NCI-H345 (cell line): ENCODE measurements at places on chromosomes 16 and 17.

DNA sequence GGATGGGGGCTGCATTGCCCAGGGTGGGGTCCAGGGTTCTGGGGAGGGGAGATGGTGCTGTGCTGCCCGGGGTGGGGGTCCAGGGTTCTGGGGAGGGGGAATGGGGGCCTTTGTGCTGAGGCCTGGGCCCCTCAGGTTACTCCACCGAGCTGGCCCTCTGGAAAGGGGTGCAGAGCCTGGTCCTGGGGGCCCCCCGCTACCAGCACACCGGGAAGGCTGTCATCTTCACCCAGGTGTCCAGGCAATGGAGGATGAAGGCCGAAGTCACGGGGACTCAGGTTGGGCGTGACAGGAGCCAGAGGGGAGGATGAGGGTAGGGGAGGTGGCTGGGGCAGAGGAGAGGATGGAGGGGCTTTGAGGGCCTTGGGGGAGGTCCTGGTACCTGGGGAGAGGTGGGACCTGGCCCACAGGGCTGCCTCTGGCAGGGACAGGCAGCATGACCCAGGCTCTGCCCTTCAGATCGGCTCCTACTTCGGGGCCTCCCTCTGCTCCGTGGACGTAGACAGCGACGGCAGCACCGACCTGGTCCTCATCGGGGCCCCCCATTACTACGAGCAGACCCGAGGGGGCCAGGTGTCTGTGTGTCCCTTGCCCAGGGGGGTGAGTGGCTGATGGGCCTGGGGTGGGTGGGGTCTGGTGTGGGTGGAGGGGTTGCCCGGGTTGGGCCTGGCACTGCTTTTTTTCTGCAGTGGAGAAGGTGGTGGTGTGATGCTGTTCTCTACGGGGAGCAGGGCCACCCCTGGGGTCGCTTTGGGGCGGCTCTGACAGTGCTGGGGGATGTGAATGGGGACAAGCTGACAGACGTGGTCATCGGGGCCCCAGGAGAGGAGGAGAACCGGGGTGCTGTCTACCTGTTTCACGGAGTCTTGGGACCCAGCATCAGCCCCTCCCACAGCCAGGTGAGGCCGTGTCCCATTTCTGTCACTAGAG is 7.8 kb downstream of the ITGAX start:
- no peak for DNase-seq

DNA sequence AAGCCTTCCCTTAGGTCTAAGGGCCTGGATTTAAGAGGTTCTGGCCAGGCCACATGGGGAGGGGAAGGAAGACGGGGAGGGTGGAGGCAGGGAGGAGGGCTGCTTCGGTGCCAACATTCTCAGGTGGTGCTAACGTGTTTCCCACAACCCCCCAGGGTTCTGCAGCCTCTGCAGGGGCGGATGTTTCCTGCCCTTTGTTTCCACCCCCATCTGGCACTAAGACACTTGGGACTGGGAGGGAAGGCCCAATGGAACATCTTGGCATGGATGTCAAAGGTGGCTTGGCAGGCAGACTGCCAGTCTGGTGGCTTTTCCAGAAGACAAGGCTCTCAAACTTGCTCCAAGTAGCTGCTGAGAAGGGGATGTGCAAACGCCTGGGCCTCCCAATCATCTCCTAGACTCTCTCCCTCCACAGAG is 12.7 kb downstream of the HIC1 start:
- DNase-seq = no peak

DNA sequence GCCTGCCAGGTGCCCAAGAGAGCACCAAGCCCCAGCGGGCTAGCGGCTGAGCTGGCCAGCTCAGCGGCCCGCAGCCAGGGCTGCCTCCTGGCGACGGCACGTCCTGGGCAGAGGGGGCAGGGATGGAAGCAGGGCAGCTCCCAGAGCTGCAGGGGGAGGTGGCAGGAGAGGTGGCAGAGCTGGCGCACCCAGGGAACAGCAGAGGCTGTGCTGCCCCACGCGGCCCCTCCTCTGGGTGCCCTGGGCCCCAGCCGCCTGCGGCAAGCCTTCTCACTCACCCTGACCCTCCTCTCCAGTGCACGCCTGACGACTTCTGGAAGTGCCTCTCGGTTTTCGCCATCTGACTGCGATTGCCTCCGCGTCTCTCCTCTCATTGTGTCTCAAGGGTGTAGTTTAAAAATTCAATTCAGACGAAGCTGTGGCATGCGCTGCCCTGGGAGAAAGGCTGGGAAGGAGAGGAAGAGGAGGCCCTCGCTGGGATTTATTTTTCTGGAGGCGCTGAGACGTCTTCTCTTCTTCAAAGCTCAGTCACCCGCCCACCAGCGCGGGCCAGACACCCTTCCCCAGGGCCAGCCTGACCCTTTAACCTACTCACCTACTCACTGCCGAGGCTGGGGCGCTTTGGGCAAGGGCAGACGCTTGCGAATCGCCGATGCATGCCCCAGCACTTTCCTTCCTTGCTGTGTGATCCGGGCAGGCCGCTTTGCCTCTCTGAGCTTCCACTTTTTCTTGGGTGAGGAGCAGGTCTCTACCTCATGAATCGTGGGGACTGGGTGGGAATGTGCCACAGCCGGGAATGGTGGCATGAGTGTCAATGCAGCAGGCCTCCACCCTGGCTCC is 24.9 kb downstream of the GSE1 start:
- DNase-seq = no peak

- no peak for DNase-seq
Observed at GRCh38 chr16:86971251-86971650, 345.9 kb downstream of the C16orf95 start.

DNA sequence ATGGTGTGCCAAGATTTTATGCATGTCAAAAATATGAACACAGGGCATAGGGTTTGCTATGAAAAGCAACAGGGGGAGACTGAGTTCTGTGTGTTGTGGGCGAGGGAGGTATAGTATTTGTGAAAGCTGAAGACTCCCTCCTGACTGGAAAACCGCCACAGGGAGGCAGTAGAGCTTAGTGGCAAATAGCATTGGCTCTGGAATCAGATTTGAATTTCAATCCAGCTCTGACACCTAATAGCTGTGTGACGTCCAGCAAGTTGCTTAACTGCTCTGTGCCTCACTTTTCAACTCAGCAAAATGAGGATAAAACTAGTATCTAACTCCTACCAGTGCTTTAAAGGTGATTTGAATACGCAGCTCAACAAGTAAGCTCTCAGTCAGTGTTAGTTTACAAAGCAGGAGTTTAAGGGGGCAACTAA is 22.0 kb downstream of the KPNA2 start:
- no peak for DNase-seq

GRCh38 chr17:63378411-63379375 is 67.4 kb downstream of the CYB561 start:
- no peak for DNase-seq

DNA sequence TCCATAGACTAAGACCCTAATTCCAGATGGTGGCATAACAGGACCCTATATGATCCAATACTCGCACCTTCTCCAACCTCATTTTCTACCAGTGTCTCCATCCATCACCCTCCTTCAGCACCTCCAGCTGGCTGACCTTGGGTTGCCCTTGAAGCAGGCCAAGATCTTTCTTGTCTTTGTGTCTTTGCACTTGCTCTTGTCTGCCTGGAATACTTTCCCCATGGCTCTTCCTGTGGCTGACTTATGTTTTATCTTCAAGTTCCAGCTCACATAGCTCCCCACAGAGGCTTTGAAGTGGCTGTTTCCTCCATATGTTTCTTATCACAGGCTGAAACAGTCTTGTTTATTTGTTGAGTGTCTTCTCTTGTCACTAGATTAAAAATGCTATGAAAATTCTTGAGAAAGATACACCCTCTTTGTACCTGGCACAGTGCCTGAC is 29.6 kb upstream of the MMD start:
- DNase-seq = no peak

- no peak for DNase-seq
Observed at GRCh38 chr17:15981646-15982580, 17.6 kb downstream of the ZSWIM7 start.

DNA sequence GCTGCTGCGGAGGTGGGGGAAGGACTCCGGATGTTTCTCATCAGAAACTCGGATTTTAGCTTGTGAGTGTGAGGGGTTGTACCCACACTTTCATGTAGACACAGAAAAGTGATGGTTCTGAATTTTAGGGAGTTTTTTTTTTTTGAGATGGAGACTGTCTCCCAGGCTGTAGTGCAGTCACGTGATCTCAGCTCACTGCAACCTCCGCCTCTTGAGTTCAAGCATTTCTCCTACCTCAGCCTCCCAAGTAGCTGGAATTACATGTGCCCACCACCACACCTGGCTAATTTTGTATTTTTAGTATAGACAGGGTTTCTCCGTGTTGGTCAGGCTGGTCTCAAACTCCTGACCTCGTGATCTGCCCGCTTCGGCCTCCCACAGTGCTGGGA is 22.4 kb upstream of the GNG13 start:
- no peak for DNase-seq

GRCh38 chr17:55416470-55417052 is 5.1 kb downstream of the MMD start:
- no peak for DNase-seq

- no peak for DNase-seq
Observed at GRCh38 chr17:9290226-9290613, 268.9 kb downstream of the NTN1 start.

GRCh38 chr17:48211787-48212186 is 104.2 kb downstream of the SNX11 start:
- no peak for DNase-seq

- DNase-seq = no peak
Observed at GRCh38 chr17:45643591-45643990, 140.5 kb upstream of the CRHR1 start.

DNA sequence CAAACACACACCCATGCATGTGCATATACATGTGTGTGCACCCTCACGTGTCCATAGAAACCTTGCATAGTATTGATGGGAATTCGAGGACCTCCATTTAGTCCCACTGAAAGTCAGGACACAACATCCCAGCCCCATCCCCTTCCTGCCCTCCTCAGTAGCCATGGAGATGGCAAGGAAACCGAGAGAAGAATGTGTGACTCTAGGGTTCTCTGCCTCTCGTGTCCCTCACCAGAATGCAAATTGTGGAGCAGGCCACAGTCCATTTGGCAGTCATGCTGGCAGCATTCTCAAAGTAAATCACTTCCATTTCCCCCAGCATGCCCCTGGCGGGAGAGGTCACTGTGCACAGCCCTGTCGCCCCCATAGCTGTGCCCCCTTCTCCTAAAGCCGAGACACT is 141.1 kb downstream of the MSI2 start:
- DNase-seq = no peak

GRCh38 chr17:78049609-78050008 is 78.9 kb downstream of the TMC6 start:
- no peak for DNase-seq

DNA sequence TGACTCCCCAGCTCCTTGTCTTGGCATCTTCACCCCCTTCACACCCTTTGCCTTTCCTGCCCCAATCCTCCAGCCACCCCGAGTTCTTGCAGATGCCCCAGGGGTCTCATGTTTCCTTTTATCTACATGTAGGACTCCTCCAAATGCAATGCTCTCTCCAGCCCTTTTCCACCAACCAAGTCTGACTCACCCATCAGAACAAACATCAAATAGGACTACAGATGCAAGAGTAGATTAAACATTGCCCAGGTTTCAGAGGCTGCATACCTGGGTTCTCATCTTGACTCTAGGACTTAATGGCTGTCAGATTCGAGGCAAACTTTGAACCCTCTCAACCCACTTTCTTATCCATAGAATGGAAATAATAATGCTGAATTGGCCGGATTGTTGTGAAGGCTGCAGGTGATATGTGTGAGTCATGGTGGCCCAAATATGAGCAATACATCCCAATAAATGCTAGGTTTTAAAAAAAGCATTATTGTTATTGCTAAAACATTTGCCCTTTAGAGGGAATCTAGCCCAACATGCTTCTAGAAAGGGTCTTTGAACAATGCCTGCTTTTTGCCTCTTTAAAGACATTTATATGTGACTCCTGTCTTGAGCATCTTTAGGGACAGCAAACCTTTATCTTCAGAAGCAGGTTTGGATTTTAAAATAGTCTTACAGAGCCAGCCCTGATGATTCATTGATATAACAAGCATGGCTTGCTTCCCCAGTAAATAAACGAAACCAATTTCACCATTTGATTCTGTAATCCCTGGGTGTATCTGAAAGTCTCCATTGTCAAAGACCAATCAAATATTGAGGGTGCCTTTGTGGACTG is 310.1 kb downstream of the FOXL1 start:
- no peak for DNase-seq

- DNase-seq = no peak
Observed at GRCh38 chr16:73713251-73713650, 583.4 kb upstream of the PSMD7 start.

GRCh38 chr16:3819746-3820724 is 60.5 kb downstream of the CREBBP start:
- peak; percentile 99 for DNase-seq

- no peak for DNase-seq
Observed at GRCh38 chr16:76444832-76445231, 167.6 kb downstream of the CNTNAP4 start.

- DNase-seq = no peak
Observed at GRCh38 chr17:43669971-43670644, 8.4 kb upstream of the MEOX1 start.

DNA sequence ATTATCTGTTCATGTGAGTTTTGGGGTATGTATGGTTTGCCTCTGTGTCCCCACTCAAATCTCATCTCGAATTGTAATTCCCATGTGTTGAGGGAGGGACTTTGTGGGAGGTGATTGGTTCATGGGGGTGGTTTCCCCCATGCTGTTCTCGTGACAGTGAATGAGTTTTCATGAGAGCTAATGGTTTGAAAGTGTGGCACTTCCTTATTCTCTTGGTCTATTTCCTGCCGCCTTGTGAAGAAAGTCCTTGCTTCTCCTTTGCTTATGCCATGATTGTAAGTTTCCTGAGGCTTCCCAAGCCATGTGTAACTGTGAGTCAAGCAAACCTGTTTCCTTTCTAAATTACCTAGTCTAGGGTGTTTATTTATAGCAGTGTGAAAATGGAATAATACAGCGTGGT is 128.1 kb upstream of the HS3ST4 start:
- no peak for DNase-seq

DNA sequence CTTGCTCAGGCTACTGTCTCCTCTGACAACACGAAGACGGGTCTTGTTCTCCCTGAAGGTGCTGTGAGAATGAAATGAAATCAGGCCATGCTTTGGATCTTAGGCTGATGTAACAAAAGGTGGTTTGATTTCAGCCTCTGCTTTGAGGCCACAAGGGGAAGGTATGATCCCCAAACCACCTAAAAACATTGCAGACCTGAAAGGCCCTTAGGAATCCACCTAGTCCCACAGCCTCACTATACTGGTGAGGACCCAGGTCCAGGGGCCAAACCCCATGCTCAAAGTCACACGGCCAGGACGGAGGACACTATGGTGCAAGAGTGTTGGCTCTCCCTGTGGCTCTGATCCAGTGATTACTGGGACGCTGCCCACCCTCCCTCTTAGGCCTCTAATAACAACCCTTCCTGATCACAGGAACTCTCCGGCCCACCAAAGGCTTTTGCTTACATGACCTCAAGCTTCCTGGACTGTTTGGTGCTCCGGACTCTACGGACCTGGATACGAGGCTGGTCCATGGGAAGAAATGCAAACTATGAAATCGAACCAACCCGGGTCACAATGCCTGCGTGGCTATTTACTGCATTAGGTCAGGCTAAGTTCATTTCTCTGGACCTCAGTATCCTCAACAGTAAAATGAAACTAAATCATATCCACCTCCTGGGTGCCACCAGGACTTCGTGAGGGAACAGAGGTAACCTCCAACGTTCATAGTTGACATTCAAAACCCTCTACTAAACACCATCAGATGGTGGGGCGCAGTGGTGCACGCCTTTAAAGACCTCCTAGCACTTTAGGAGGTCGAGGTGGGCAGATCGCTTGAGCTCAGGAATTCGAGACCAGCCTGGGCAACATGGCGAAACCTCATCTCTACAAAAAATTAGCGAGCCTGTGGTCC is 1.5 kb downstream of the TRIM25 start:
- DNase-seq = no peak
